ENCODE measurements at places on chromosomes 4 and X.

GRCh38 chr4:185625503-185625902 is 90.2 kb upstream of the PDLIM3 start:
- no peak for DNase-seq

DNA sequence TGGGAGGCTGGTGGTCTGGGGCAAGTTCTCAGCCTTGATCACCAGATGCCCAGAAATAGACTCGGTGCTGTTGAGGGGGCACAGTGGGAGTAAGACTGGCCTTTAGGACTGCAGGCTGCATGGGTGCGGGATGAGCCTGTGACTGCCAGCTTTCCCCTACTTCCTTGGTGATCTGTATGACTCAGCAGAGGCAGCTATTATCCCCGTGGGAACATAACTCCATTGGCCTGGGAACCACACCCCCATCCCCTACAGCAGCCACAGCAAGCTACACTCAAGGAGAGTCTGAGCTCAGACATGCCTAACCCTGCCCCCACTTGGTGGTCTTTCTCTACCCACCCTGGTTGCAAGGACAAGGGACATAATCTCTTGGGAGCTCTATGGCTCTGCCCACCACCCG is 20.6 kb downstream of the CLIC2 start:
- no peak for DNase-seq

DNA sequence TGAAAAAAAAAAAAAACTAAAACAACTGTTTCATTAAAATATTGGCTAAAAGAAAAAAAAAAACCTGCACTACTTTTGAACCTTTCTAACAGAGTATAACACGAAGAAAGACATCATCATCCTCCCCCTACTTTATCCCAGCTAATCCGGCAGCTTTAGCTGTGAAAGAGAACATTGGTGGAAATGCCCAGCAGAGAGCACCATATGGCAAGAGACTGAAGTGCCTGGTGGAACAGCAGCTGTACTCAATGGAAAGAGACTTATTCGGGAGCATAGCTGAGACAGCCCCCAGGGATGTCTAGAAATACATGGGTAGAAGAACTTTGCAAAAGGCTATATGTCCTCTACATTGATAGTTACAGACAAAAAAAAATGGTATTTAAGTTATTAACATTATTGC is 30.3 kb downstream of the STPG2 start:
- DNase-seq: no peak

DNA sequence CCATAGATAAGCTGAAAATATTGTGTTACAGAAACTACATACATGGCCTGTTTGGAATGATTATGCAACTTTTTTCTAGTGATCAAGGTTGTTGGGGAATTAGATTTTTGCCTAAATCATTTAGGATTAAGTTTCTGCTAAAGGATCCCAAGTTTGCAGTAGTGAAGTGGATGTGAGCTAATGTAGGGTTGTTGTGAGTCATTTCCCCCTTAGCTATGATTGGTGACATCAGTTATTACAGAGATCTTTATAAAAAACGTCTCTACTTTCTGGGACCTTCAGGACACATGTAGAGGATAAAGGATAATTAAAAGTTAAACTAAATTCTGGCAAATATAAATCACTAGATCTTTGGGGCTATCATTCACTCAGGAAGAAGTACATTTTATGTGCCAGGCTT is 133.3 kb downstream of the GATB start:
- no peak for DNase-seq

- peak; percentile 84 for DNase-seq
Observed at GRCh38 chr4:184329659-184330400, 112.2 kb upstream of the ENPP6 start.

DNA sequence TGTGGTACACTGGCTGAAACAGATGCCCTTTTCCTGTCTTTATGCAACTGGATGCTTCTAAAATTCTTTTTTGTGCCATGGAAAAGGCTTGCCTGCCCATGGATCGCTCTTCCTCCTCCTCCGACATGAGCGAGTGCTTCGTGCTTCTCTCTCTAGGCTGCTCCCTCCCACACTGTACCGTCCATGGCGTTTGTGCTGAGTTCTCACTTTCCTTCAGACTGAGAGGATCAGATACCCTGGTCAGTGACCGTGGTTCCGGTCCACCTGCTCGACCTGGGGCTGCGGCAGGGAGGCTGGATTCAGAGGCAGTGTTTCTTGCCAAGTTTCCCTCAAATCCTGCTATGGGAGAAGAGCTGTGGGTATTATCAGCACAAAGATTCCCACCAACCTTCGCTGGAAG is 10.2 kb upstream of the CLDN24 start:
- DNase-seq: no peak

- DNase-seq: no peak
Observed at GRCh38 chr4:153799694-153800074, 10.8 kb upstream of the SFRP2 start.

- DNase-seq: no peak
Observed at GRCh38 chr4:64230709-64231310, 178.4 kb downstream of the TECRL start.

DNA sequence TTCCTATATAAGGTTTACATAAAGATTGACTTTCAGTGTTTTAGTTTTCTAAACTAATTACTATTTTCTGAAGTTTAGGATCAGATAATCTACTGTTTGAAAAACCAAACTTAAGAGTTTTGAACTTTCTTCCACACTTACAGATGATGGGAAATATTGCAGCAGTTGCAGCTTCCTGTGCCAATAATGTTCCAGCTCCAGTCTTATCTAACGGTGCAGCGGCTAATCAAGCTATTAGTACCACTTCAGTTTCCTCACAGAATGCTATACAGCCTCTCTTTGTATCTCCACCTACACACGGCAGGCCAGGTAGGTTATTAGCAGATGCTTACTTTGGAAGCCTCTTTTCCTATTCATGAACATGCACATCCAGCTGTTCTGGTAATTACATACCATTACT is 55.6 kb downstream of the ALG13 start:
- DNase-seq: no peak

DNA sequence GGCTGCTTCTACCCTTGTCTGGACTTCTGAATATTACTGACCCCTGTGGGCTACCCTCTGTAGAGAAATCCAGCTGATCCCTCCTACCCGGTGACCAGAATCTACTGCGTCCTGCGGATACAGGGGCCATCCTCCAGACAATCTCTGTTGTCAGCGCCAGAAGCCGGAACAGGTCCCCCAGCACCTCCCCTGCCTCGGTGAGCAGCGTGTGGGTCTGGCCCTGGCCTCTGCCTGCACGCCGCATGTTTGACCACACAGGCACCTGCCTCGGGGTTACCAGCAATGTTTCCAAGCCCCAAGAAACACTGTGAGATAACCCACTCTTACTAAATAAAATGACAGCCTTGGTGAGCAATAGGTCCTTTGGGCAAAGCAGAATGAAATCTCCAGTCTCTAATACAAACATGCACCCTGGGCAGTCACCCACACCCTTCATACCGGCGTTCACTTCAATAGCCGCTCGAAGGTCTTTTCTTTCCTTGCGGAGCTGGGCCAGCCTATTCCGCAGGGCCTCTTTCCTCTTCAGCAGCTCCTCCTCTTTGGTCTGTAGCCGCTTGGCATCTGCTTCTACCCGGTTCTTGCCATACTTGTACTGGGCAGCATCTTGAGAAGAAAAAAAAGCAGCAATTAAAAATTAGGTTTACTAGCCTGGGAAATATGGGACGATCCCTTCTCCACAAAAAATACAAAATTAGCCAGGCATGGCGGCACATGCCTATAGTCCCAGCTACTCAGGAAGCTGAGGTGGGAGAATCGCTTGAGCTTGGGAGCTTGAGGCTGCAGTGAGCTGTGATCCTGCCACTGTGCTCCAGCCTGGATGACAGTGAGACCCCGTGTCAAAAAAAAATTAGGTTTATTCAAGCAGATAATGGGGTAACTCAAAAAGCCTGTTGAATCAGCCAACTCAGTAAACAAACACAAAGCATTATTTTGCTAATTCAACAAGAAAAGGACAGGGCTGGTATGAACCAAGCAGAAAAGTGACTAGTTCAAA is 165.1 kb downstream of the AFAP1 start:
- DNase-seq: no peak

DNA sequence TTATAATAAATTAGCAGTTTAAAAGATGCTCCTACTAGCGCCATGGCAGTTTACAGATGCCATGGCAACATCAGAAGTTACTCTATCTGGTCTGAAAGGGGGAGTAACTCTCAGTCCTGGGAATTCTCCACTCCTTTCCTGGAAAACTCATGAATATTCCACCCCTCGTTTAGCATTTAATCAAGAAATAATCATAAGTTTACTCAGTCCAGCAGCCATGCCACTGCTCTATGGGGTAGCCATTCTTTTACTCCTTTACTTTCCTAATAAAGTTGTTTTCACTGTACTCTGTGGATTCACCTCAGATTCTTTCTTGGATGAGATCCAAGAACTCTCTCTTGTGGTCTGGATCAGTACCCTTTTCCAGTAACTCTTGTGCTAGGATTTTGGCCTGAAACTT is 52.3 kb downstream of the GUCY1B1 start:
- no peak for DNase-seq

- DNase-seq: no peak
Observed at GRCh38 chr4:119933606-119934005, 133.0 kb downstream of the MAD2L1 start.

All from CD4-positive, alpha-beta T cell treated with Interleukin-4 for 1 hour (primary cell).